Caco-2 (cell line): ENCODE measurements at places on chromosomes 12 and 14. TPM values are rescaled to one million over a fixed set of nuclear protein-coding genes. Genes with fewer than 3 reads are reported as not detected.
A peak's percentile ranks its signal among the peaks of the same experiment; 100 is the strongest.

GRCh38 chr12:116853507-116853906 is 27.7 kb downstream of the HRK start:
- no peaks in the 10 kb centered on the region for H3K27me3 ChIP-seq
- no peaks in the 10 kb centered on the region for H3K4me1 ChIP-seq
- H3K36me3 ChIP-seq: no peaks in the 10 kb centered on the region
- H3K4me3 ChIP-seq: no peak overlapping the region
- DNase-seq: no peak

GRCh38 chr12:9933958-9934357 is 1.8 kb upstream of the CLEC2A start:
- no peaks in the 10 kb centered on the region for H3K4me1 ChIP-seq
- DNase-seq: no peak
- no peak overlapping the region for H3K4me3 ChIP-seq
- no peak overlapping the region for H3K27ac ChIP-seq

DNA sequence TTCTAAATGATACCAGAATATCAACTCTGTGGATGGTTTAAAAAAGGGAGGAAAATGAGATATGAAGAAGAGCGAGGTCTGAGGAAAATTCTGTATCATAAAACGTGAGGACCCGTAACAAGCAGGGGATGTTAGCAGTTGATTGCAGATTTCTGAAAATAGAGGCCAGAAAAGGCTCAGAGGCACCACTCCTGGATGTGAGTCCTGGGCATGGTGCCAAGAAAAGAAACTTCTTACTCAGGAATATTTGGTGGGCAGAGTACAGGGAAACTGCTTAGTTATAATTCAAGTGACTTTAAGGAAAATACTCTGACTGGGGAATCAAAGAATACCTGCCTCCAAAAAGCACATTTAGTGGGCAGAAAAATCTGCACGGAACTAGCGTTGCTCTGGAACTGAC is 85.5 kb downstream of the PRICKLE1 start:
- no peaks in the 10 kb centered on the region for H3K27me3 ChIP-seq
- H3K27ac ChIP-seq: no peak overlapping the region
- no peak overlapping the region for H3K4me3 ChIP-seq
- no peak for DNase-seq
- no peaks in the 10 kb centered on the region for H3K4me1 ChIP-seq

GRCh38 chr14:24978862-24979724 is 70.9 kb downstream of the STXBP6 start:
- peaks cover 74% of the 10 kb centered on the region for H3K4me1 ChIP-seq
- peak overlapping the region; percentile 78 for H3K27ac ChIP-seq
- no peaks in the 10 kb centered on the region for H3K27me3 ChIP-seq
- DNase-seq: peak; percentile 38
- H3K36me3 ChIP-seq: no peaks in the 10 kb centered on the region

GRCh38 chr14:22973217-22974032 is 8.9 kb downstream of the AJUBA start:
- peaks cover 49% of the 10 kb centered on the region for H3K4me1 ChIP-seq
- H3K4me3 ChIP-seq: no peak overlapping the region
- H3K36me3 ChIP-seq: peaks cover 9% of the 10 kb centered on the region
- H3K27ac ChIP-seq: peak overlapping the region; percentile 84
- peak; percentile 76 for DNase-seq

GRCh38 chr12:54021432-54022013 is 6.7 kb upstream of the HOXC6 start:
- H3K4me3 ChIP-seq: no peak overlapping the region
- no peaks in the 10 kb centered on the region for H3K36me3 ChIP-seq
- H3K27me3 ChIP-seq: no peaks in the 10 kb centered on the region

Gene SYT1
- total RNA-seq: 0.39 and 1.2 TPM in 2 replicates

Gene KLHDC1
- 0.97 and 0.98 TPM in 2 replicates for total RNA-seq
